ENCODE measurements at places on chromosomes 2 and 18. TPM values are rescaled to one million over a fixed set of nuclear protein-coding genes. Genes with fewer than 3 reads are reported as not detected.

GRCh38 chr2:53381271-53381670 is 386.3 kb upstream of the CHAC2 start:
- no peak for DNase-seq

Gene UGT1A7
- total RNA-seq = not detected

DNA sequence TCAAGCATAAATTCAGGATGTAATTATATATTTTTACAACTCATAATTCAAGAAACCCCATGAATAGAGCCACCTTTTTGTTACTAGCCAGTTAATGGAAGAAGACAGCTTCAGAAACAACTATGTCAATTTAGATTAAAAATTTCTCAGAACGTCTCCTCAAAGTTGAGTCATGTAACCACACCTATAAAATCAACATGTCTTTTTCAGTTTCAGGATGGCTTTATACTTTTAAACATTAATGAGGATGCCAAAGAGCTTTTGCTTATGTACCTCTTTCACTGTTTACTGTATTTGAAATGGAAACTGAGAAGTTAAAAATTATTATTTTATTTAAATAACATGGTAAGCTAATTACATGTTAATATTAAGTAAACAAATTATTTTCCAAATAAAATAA is 280.1 kb downstream of the PTH2R start:
- DNase-seq = no peak

Gene PLEKHH2
- total RNA-seq = 13.9 TPM

Gene AMER3
- total RNA-seq = 32.7 TPM

Gene LAMA3
- 8.5 TPM for total RNA-seq
